ENCODE measurements at places on chromosomes 2 and 18.

DNA sequence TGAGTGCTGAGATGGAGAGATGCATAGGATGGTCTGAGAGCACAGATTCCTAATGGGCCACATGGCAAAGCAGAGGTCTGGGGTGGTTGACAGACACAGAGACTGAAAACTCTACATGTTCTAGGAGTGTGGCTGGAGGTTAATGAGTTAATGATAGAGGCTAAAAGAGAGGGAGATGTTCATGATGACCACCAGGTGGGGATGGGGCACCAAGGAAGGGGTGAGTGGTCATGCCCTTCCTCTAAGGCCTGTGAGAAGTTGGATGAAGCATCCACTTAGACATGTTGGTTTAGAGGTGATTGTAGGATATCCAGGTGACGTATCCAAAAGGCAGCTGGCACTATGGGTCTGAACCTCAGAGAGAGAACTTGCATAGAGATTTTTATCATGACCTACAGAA, 102.1 kb downstream of the LRP2 start:
- DNase-seq = no peak

GRCh38 chr2:85753525-85754312, at the start of gene ATOH8:
Gene ATOH8 (plus strand): TSS chr2:85753991. CDS start chr2:85754190, 199 bp downstream.
- DNase-seq = no peak

DNA sequence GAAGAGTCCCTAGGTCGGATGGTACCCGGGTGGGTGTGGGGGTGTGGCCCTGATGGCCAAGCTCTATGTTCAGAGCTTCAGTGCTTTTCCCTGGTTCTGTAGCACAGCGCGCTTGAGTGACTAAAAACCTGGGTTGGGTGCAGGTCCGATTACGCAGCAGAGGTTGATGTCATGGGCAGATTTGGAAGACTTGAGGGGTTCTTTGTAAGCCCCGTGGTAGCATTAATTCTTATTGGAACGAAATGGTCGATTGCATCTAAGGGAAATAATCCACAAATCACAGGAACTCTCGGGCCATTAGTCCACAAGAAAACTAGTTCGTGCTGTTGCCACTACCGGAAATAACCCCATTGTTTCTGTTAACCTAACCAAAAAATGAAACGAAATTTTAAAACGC, 9.0 kb downstream of the HOXD8 start:
- DNase-seq = no peak

DNA sequence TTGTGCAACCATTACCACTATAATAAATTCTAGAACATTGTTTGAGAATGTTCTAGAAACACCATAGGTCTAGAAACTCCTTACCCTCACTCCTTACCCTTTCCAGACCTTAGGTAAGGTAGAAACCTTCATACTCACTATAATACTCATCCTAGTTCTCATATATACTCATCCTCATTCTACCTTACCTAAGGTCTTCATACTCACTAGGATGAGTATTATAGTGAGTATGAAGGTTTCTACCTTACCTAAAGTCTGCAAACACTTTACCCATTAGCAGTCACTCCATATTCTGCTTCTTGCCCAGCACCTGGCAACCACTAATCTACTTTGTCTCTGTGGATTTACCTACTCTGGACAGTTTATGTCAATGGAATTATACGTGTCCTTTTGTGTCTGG, 75.0 kb downstream of the TMEM185B start:
- no peak for DNase-seq

DNA sequence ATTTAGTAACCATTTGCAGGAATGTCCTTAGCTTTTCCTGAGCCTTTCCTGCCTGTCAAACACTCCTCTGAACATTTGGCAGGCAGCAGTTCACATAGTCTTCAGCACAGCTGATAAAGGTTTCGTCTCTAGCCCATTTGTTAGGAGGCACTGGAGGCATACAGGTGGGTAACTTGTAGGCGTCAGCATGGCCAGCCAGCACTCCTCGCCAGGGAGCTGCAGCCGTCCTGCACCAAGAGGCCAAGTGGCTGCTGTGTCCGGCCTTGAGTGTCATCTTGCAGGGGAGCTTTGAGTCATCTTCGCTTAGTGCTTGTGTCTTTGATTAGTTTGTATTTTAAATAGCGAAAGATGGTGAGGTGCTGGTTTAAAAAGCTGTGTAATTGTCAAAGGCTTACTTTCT, 120.3 kb upstream of the NFATC1 start:
- DNase-seq = no peak

DNA sequence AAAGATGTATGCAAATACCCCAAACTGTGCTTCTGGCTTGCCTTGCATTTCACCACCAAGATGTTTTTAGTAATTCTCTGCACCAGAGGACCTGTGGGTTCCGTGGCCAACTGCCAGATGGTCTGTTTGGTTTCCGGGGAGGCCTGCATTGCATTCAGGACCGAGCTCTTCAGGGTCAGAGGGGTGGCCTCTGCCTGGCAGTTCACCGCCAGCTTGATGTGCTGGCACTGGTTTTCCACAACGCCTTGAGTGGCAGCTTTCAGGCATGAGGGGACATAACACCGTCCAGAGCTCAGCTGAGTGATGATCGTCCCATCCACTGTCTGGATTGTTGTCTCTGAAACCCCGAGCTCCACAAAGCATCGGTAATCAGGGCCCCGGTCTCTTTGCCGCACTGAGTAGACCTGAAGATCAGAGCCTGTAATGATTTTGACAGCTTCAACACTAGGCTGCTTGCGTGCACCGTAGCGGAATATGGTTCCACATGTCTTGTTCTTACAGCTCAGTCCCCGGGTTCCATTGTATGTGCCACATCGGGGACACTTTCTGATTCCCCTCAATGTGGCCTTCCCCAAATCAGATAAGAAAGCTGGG, 9.4 kb downstream of the C2orf42 start:
- DNase-seq = no peak

DNA sequence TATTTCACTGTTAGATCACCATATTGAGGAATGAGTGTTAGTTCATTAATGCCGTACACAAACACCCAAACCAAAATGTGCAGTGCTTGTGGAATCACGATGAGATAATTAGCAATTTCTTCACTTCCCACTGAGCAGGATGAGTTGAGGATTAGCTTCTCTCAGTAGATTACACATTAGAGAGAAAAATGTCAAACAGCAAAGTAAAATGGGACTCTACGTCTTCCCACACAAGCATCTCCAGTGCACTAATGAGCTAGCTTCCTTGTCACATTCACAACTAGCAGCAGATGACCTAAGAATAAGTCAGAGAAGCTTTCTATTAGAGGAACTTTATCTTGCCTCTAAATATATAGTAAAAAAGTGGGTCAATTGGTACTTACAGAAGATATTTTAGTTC, 926.9 kb downstream of the TSN start:
- DNase-seq = no peak

DNA sequence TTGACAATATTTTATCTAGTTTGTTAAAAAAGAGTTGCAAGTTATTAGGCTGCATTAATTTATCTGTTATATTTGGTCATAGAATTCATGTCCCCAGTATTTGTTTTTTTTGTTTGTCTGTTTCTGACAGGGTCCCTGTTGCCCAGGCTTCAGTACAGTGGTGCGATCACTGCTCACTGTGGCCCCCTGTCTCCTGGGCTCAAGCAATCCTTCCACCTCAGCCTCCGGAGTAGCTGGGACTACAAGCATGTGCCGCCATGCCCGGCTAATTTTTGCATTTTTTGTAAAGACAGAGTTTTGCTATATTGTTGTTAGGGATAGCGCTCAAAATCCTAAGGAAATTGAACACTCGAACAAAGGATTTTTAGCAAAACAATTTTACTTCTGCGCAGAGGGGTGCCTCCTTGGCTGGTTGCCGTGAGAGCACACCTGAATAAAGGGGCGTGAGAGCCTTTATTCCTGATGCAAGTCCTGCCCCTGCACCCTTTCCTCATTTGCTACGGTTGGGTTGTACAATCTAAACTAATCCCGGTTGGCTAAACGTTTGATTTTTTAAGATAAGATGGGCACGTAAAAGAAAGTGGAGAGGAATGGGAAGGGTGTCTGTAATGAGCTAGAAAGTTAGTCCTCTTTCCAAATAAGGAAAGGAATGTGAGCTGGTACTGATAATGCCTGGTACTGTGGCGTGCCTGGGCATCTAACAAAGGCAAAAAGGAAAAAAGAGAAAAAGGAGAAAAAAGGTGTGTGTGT, 65.5 kb downstream of the COMMD1 start:
- no peak for DNase-seq

- DNase-seq = no peak
Observed at GRCh38 chr2:65045651-65046050, 10.6 kb upstream of the CEP68 start.

- no peak for DNase-seq
Observed at GRCh38 chr2:206069417-206069816, 16.6 kb downstream of the INO80D start.

GRCh38 chr18:40017021-40017420, 1938.0 kb upstream of the PIK3C3 start:
- no peak for DNase-seq

GRCh38 chr2:109558076-109558882, 55.5 kb downstream of the SEPTIN10 start:
- DNase-seq = no peak

DNA sequence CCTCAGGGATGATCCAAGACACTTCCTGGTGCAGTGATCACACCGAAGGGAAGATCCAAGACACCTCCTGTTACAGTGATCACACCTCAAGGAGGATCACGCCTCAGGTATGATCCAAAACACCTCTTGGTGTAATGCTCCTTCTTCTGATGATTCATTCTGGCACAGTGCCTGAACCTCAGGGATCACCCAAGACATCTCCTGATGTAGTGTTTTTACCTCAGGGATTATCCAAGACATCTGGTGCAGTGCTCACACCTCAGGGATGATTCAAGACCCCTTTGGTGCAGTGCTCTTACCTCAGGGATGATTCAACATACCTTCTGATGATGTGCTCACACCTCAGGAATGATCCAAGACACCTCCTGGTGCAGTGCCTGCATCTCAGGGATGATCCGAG, 124.4 kb downstream of the ASB1 start:
- DNase-seq = no peak

DNA sequence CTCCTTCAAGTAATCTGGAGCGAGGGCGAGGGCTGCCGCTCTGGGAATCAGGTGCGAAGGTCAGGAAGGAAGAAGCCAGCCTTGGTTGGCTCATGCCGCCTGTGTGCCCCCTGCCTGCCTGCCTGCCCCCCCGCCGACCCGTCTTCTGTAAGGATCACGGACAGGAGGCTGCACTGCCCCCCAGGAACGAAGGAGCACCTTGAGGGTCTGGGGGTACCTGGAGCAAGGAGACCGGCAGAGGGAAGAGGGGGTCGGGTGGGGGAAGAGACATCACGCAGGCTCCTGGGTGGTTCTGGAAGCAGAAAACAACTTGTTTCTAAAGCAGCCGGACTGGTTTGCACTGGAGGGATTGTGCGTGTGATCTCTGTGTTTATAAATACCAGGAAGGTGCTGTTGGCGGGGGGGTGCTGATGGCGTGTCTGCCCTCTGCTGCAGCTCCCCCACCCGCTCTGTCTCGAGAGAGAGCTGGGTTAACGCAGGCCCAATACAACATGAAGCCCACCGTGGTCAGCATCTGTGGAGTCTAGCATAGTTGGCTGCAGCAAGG, 1.7 kb downstream of the FOSL2 start:
- no peak for DNase-seq

- DNase-seq = no peak
Observed at GRCh38 chr2:39313575-39313974, 69.8 kb upstream of the CDKL4 start.

GRCh38 chr18:76374330-76375281, 120.4 kb downstream of the ZNF516 start:
- no peak for DNase-seq

DNA sequence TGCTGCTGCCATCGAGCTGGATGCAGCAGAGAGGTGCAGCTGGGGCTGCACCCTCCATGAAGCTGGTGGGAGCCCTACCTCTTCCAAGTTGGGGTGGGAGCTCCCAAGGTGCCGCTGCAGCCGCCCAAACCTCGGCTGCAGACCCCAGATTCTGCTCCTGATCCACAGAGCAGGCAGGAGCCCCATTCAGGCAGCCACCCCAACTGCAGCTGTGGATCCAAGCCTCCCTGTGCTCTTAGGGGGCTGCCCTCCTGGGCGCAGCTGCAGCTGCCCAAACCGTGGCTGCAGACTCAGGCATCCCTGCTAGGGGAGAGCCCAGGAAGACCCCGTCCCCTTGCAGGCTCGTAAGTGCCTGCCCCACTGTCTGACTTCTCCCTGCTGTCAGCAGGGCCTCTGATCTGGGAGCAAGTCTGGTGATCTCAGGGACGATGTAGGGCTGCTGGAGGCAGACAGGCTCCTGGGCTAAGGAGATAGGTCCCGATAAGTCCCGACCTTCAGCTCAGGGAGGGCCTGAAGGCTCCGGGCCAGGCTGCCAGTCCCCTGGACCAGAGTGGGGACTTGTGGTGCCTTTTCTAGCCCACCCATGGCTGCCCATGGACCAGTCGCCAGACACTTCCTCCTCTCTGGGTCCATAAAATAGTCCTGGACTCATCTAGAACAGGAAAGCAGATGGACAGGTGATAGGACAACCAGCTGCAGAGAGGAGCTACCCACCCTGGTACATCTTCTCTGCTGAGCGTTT, 767.1 kb upstream of the CDH7 start:
- no peak for DNase-seq

GRCh38 chr18:48030616-48031480, 100.4 kb upstream of the SMAD2 start:
- DNase-seq = no peak

DNA sequence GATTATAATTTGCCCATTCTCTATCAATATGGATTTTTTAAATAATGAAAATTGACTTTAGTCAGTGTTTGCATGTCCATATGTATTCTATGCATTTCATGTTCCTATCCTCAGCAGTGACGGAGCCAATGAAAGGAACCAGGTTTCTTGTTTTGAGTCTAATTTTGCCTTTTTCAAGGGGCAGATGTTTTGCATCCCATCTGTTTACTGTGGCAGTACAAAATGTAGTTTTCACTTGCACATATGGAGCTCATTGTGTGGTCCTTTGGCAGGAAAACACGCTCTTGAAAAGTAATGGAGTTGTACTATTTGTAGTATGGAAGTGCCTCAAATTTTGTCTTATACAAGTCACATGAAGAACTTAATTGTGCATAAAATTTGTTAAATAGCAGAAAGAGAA, 127.8 kb downstream of the AGPS start:
- no peak for DNase-seq

DNA sequence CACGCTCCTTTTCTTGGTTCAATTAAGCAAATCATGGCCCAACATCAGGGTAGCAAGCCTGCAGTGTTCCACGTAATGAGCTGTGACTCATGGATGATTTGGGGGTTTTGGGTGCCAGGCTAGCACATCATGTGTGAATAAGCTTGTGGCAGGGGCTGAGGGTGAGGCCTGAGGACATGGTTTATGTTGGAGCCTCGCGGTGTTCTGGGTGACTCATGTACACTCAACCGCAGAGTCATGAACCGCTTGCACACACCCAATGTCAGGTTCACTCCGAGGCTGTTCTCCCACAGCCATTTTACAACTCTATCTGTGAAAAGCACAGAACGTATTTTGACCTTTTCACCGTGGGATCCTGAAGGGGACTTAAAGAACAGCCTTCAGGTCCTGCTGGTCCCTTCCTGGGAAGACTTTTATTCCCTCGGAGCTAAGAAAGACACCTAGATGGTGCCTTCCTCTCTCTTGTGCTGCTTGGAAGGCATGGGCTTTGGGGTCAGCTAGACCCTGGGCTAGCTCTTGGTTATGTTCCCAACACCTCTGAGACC, 139.9 kb upstream of the ZEB2 start:
- no peak for DNase-seq

- DNase-seq = no peak
Observed at GRCh38 chr2:45506756-45507155, 104.3 kb downstream of the SRBD1 start.

GRCh38 chr18:79944126-79944731, 7.2 kb downstream of the SLC66A2 start:
- no peak for DNase-seq
